NK-92 treated with Interleukin-12 subunit alpha and Interleukin-12 subunit beta, amount 100 ng/mL, for 24 hours (cell line): ENCODE measurements at places on chromosomes 11 and 22.

GRCh38 chr11:70303070-70303469 lies 32.6 kb downstream of the PPFIA1 start:
- no peak for DNase-seq

GRCh38 chr22:45903355-45904135 lies 73.4 kb downstream of the WNT7B start:
- no peak for DNase-seq

DNA sequence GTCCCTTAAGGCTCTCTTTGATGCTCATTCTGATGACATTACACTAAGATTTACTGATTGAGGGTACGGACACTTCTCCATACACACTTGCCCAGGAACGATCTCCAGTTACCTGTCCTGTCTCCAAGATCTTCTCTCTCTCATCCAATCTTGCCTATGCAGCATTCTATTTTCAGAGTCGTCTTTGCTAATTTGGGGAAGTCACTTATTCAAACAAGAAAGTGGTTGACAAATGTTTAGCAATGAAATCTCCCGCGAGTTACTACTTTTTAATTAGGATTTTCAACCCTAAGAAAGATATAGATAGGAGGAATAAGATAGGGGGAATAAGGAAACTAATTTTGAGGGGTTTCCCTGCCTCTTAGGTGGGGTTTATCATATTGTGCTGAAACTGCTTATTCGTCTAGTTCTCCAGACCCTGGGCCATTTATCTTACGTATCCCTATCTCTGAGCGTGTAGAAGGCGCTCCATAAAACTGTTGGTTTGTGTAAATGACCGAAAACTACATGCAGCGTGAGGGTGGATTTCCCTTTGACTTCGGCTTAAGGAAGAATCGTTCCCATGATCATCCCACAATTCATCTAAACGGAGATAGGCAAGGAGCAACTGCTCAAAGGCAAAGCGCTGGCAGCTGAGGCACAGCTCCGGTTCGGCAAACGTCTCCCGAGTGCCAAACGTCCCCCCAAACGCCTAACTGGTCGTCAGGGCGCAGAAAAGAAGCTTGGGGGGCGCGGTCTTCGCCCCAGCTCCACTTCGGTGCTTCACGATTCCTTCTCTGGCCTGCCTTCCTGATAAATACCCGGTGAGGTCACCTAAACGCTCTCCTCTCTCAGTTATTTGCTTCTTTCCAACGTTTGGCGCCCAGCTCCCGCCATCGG lies 804 bp downstream of the APIP start:
- DNase-seq = no peak

- DNase-seq = no peak
Observed at GRCh38 chr11:28529046-28529445, 420.9 kb downstream of the METTL15 start.

DNA sequence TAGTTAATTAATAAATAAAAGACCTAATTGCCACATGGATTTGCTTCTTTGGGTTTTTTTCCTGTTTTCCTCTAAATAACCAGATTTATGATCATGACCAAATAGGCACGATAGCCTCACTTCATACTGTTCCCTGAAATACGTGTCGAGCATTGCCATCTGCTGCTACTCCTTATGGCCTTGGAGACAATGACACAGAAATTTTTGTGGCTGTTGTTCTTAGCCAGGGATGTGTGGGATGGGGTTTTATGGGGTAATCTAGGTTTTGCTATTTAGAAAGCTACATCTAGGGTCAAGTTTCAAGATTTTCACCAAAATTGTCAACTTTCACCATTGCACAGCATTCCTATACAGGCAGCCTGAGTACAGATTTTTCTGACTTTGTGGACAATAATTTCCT lies 145.2 kb downstream of the DBX1 start:
- no peak for DNase-seq
